Daoy (cell line): ENCODE measurements at places on chromosomes 13 and 19.
A peak's percentile ranks its signal among the peaks of the same experiment; 100 is the strongest.

DNA sequence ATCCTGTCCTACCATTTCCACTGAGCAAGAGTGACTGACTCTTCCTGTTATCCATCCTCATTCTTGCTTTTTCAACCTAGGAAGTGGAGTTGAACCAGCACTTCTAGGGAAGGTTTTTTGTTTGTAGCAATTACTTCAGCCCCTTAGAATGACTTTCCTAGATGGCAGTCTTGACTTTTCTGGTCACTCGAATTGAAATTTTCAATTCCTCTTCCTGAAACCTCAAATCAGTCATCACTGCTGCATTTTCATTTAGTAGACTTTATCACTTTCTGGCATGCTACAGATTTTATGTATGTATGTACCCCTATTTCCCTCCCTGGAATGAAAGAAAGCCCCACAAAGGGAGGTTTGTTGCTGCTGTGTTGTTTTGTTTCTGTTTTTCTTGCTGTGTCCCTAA, 915.9 kb downstream of the PCDH17 start:
- no peak for DNase-seq

GRCh38 chr13:97885641-97886040, 67.8 kb upstream of the IPO5 start:
- DNase-seq: no peak

DNA sequence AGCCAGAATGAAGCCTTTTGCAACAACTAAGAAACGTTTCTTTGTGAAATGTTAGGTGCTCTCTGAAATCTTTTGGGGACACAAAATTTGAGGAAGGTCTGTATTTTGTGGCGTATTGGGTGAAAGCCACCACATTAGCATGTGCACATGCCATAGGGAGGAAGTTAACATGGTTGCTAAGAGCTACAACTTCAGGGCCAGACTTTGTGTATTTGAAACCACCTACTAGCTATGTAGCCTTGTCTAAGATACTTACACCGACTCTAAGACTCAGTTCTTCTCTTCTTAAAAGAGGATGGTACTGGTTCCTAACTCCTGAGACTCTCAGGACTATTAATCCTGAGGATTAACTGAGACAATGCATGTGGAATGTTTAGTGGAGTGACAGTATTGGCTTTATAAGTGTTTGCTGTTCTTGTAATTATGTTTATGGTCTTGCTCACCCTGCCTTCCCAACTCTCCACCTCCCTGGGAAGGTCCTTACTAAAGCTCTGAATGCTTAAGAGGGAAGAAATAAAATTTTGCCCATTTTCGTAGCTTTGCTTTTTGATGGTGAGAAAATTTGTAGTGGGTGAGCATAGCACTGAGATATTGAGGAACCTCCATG, 15.5 kb downstream of the SERP2 start:
- DNase-seq: no peak

DNA sequence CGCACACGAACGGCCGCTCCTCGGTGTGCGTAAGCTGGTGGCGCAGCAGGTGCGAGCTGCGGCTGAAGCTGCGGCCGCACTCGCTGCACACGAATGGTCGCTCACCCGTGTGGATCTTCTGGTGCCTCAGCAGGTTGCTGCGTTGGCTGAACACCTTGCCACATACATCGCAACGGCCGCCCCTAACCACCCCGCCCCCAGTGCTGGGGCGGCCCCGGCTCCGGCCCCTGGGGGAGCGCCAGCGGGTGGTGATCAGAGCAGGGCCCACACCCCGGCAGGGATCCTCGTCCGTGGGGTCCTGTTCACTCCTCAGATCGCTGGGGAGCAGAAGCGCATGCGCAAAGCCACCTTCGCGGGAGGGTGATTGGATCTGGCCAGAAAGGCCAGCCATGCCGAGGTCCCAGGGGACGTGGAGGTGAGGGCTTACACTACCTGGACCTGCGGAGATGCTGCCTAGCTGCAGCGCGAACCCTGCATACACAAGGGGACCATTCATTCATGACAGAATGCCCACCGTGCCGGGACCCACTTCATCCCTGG, 4.7 kb upstream of the UBE2M start:
- no peak for DNase-seq

DNA sequence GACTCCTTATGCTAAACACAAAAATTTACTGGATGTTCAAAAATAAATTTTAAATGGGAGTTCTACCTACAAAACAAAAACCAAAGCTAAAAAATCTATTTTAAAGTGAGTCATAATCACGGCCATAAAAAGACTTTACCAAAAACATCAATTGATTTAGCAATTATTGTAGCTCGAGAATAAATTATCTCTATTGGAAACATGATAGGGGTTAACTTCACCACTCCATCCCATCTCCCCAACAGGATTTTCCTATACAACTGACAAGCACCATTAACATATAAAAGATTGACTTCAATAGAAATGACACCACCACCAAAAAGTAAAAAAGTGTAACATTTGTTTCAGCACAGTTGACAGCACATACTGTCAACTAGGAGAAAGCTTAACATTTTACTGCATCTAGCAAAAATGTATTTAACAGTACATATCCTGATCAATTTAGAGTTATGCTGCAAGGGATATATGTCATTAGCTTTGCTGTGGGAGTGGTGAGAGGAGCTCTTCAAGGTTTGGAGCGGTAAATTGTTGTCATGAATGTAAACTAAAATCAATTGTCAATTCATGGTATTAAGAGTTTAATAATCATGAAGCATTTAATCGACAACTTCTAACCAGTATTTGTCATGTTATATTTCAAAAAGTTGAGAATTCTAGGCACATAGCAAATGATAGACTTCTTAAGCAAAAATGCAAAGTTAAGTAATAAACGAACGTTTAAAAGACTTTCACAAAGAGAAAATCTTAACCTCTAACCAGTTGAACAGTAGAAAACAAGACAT, 3.8 kb downstream of the UBL3 start:
- no peak for DNase-seq

DNA sequence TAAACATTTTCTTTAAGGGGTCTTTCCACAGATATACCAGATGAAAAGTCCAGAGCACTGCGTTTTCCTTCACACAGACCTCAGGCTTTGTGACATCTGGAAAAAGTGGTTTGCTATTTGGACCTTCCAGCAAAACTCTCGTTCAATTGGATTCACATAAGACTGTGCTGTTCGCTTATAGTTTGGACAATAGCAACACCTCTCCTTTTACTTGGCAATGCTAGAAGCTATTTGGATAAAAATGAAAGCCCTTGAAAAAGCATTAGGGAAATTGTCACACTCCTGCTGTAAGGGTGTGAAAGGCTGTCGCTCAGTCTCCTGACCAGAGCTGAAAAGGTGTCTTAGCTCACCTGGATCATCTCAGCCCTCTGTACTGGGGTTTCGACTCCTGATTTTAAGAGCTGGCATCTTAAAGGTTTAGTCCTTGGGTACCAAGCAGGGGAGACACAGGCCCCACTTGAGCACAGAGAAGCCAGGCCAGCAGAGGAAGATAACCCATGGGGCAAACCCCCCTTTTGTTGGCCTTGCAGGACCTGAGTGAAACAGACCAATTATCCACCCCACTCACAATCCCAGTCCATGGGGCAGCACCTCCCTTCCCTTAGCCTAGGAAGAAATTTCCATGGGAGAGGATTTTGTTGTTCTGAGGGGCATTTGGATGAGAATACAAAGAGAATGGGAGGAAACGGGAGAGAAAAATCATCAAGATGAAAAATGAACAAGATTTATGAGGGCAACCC, 257.6 kb downstream of the DLEU7 start:
- no peak for DNase-seq

- peak; percentile 51 for DNase-seq
These were observed 204.9 kb upstream of the KL start for GRCh38 chr13:32811297-32811800.

- DNase-seq: peak; percentile 91
These were observed 16.8 kb downstream of the FPR2 start for GRCh38 chr19:51777570-51778462.

GRCh38 chr13:46624353-46624752, 71.4 kb downstream of the LRCH1 start:
- no peak for DNase-seq

DNA sequence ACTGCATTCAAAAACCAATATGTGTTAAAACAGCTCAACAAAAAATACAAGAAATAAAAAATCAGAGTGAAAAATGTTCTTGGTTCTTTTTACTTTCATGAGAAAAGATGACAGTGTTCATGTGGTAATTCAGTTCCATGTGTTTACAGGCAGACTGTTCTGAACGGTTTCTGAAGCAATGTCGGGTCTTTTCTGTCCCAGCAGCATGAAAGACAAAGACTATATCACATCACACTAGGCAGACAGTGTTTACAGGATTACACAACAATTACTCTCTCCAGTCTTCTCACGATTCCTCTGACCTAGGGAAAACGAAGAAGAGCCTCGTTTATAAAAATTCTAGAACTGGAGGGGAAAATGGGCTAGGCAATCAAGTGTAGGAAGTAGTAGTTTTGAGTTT, 83.4 kb downstream of the UBL3 start:
- no peak for DNase-seq

- no peak for DNase-seq
These were observed 583 bp downstream of the TECR start for GRCh38 chr19:14530005-14530348.

- peak; percentile 45 for DNase-seq
These were observed 3.7 kb downstream of the FUZ start for GRCh38 chr19:49809160-49809940.

- no peak for DNase-seq
These were observed 606 bp downstream of the SYNGR4 start for GRCh38 chr19:48364598-48365348.

DNA sequence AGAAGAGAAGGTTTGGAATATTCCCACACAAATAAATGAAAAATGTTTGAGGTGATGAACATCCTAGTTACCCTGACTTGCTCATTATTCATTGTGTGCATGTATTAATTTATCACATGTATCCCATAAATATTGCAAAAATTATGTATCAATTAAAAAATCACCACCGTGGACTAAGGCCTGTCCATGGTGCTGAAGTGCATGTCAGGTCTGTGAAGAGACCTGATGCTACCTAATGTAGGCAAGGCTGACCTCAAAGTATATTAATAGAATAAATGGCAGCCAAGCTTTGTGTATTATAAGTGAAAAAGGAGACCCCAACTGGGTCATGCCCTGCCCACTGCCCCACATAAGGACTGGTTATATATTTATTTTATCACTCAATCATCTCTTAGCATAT, 34.4 kb upstream of the ZNF835 start:
- no peak for DNase-seq

DNA sequence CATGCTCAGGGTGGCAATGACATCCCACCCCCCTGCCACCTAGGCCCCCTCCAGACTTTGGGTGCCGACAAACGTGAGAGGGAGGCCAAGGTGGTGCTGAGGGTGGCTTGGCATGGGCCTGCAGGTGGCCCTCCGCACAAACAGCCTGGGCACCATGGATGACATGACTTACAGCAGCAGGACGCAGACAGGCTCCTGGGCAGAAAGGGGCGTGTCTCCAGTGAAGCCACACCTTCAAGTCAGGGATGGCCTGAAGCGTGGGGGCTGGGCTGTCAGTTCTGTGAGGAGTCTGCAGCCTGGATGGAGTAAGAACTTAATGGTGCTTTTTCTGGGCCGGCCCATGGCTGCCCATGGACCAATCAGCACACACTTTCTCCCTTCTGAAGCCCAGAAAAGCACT, 25.3 kb downstream of the POMP start:
- peak; percentile 11 for DNase-seq

DNA sequence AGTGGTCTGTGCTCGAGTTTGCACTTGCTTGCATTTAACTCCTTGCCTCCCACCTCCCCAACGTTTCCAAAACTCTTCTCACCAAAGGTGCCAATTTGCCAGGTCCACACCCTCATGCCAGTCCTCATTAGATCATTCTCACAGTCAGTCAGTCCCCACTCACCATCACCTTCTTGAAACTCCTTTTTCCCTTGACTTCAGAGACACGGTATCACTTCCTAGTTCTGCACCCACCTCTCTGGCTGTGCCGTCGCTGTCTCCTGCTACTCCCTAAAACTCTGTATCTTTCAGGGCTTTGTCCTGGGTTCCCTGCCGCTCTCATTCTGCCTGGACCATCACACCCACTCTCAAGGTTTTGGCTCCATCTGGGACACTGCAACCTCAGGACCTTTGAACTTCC, 19.6 kb downstream of the OLFM2 start:
- no peak for DNase-seq

DNA sequence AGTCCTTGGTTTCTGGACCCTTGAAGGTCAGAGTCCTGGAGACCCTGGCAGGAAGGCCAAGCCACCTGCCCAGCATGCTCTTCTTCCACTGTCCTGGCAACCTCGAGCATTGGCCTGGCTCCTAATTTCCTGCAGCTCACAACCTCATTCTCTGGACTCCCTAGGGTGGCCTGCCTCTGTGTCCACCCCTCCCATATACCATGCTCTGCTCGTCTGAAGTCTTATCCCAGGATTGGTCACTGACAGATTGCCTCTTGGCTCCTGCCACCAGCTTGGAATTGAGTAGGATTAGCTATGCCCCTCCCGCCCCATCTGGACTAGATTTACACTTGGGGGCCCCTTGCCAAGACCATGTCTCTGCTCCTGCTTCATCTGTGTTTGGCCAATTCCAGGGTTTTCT, 17.1 kb upstream of the WASF3 start:
- DNase-seq: no peak

DNA sequence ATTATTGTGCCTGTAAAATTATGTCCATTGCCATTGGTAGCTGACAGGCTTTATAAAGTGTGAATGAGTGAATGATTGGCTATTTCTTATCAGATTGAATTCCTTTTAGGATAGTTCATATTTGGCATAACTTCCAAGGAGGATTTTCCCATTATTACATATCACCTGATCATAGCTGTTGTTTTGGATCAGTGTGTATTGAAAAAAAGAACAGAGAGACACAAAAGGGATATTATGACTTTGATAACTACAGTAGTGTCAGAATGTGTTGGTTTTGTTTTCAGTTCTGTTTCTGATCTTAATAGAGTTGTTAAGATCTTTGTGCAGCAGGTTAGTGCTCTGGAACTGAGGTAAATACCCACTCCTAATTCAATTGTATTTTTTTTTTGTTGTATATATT, 103.8 kb downstream of the LRCH1 start:
- no peak for DNase-seq

DNA sequence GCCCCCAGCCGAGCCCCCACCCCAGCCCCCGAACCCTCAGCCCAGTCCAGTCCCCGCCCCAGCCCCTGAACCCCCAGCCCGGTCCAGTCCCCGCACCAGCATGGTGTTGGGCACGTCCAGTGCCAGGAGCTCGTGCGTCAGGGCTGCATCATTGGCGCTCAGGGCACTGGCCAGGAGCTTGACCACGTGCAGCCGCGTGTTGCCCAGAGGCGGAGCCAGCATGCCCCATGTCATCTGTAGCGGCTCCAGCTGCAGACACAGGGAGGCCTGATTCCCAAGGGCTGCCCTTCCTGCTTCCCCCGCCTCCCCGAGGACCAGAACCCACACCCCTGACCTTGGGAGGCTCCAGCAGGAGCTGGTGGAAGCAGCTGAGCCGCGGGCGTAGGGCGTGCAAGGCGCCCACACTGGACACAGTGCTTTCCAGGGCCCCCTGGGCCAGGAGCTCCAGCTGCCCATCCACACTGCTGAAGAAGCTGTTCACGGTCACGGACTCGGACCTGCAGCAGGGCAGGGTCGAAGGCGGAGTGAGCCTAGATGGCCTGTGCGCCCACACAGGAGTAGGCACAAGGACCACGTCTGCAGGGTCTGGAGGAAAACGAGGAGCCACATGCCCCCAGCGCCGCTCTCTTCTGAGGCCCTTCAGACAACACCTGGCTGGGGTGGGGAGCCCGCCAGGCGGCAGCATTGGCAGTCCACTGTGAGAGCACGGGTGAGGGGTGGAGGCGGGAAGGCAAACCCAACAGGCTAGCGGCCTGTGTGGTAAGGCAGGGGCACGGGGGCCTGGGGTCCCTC, 12.8 kb upstream of the TMEM86B start:
- no peak for DNase-seq

GRCh38 chr13:113926951-113927660, 46.8 kb downstream of the C13orf46 start:
- no peak for DNase-seq

- no peak for DNase-seq
These were observed 667 bp upstream of the MBNL2 start for GRCh38 chr13:97221466-97221865.
